ENCODE measurements at places on chromosomes 11 and 22. TPM values are rescaled to one million over a fixed set of nuclear protein-coding genes. Genes with fewer than 3 reads are reported as not detected.

The DGCR8 gene
- total RNA-seq, result 37.3 TPM

The VWCE gene
- 0.85 TPM for total RNA-seq

The OR52I1 gene
- not detected for total RNA-seq

The ZNF215 gene
- 11.8 TPM for total RNA-seq

The CCDC157 gene
- total RNA-seq, result 4.7 TPM

The PLA2G3 gene
- 19.3 TPM for total RNA-seq

The C11orf65 gene
- total RNA-seq, result 0.41 TPM

The CFAP300 gene
- 1.7 TPM for total RNA-seq

The CATSPER1 gene
- not detected for total RNA-seq

The CARD18 gene
- not detected for total RNA-seq

The DGCR6 gene
- total RNA-seq, result 11.6 TPM

The GGTLC3 gene
- total RNA-seq, result not detected

The ACTN3 gene
- total RNA-seq, result 36.9 TPM

The CLMP gene
- total RNA-seq, result 24.3 TPM

The CRYAB gene
- 0.44 TPM for total RNA-seq
